ENCODE measurements at places on chromosomes 2 and 18. TPM values are rescaled to one million over a fixed set of nuclear protein-coding genes. Genes with fewer than 3 reads are reported as not detected.
A peak's percentile ranks its signal among the peaks of the same experiment; 100 is the strongest.

GRCh38 chr2:200509235-200509611 lies 645 bp downstream of the KCTD18 start:
- H3K4me3 ChIP-seq, result peak overlapping the region; percentile 93
- no peaks in the 10 kb centered on the region for H3K36me3 ChIP-seq
- H3K27me3 ChIP-seq, result no peaks in the 10 kb centered on the region

GRCh38 chr2:48018480-48018879 lies 112.2 kb upstream of the FBXO11 start:
- H3K4me1 ChIP-seq, result no peaks in the 10 kb centered on the region
- DNase-seq, result no peak
- no peak overlapping the region for H3K27ac ChIP-seq
- H3K4me3 ChIP-seq, result no peak overlapping the region

GRCh38 chr2:201900362-201900761 lies 94.0 kb downstream of the CDK15 start:
- H3K27ac ChIP-seq, result no peak overlapping the region
- H3K36me3 ChIP-seq, result no peaks in the 10 kb centered on the region
- no peak for DNase-seq

DNA sequence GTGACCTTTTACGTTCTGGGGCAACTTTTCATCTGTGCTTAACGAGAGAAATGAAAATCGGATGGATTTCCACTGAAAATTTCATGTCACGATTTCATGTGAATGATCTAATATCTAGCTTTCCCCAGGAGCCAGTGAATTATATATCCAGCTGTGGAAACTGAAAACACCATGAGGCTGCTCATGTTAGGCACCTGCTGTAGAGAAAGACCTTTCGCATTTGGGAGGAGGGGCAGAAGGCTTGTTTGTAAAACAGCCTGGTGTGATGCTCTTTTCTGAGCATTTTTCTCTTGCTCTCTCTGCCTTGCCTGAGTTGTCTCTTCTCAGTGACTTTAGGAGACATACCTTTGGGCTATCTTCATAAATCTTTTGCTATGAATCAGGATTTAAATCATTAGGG lies 84.6 kb upstream of the CYP1B1 start:
- H3K4me3 ChIP-seq, result no peak overlapping the region
- H3K27me3 ChIP-seq, result no peaks in the 10 kb centered on the region
- no peaks in the 10 kb centered on the region for H3K4me1 ChIP-seq
- H3K27ac ChIP-seq, result peak overlapping the region; percentile 79
- no peaks in the 10 kb centered on the region for H3K36me3 ChIP-seq

GRCh38 chr2:168355779-168356476 lies 100.1 kb upstream of the CERS6 start:
- no peak for DNase-seq
- peak overlapping the region; percentile 48 for H3K27ac ChIP-seq
- H3K4me1 ChIP-seq, result peaks cover 10% of the 10 kb centered on the region
- no peak overlapping the region for H3K4me3 ChIP-seq
- H3K36me3 ChIP-seq, result no peaks in the 10 kb centered on the region
- H3K27me3 ChIP-seq, result no peaks in the 10 kb centered on the region

- no peaks in the 10 kb centered on the region for H3K4me1 ChIP-seq
- H3K4me3 ChIP-seq, result no peak overlapping the region
- DNase-seq, result no peak
- no peaks in the 10 kb centered on the region for H3K27me3 ChIP-seq
- H3K27ac ChIP-seq, result no peak overlapping the region
These were observed 123.8 kb downstream of the NCKAP5 start for GRCh38 chr2:133444465-133444864.

DNA sequence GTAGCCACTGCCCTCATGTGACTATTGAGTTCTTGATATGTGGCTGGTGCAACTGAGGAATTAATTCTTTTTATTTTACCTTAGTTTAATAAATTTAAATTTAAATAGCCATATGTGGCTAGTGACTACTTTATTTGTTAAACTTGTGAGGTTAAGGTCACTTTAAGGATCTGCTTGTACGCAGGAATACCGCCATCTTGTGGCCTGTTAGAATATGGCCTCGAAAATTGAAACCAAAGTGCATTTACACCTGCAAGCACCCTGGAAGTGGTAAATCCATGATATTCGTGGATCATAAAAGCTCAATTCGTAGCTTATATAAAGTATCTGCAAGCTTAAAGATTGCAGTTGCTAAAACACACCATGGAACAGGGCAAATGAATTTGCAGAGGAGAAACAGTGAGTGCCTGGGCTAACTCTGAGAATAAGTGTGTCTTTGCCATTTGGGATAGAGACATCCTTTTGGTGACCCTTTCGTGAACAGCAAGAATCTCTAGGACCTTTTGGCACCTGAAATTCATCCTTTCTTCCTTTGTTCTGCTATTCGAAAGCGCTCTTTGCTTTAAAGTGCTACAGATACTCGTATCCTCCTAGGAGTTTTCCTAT lies 59.9 kb upstream of the REG3A start:
- no peaks in the 10 kb centered on the region for H3K4me1 ChIP-seq
- no peaks in the 10 kb centered on the region for H3K27me3 ChIP-seq
- no peak for DNase-seq
- no peak overlapping the region for H3K4me3 ChIP-seq

- H3K27ac ChIP-seq, result peak overlapping the region; percentile 88
- peak overlapping the region; percentile 28 for H3K4me3 ChIP-seq
- no peak for DNase-seq
- H3K4me1 ChIP-seq, result no peaks in the 10 kb centered on the region
- no peaks in the 10 kb centered on the region for H3K27me3 ChIP-seq
These were observed 36.8 kb upstream of the WIPF1 start for GRCh38 chr2:174634130-174635014.

- no peak for DNase-seq
These were observed 3.2 kb downstream of the METTL4 start for GRCh38 chr18:2568129-2568528.

DNA sequence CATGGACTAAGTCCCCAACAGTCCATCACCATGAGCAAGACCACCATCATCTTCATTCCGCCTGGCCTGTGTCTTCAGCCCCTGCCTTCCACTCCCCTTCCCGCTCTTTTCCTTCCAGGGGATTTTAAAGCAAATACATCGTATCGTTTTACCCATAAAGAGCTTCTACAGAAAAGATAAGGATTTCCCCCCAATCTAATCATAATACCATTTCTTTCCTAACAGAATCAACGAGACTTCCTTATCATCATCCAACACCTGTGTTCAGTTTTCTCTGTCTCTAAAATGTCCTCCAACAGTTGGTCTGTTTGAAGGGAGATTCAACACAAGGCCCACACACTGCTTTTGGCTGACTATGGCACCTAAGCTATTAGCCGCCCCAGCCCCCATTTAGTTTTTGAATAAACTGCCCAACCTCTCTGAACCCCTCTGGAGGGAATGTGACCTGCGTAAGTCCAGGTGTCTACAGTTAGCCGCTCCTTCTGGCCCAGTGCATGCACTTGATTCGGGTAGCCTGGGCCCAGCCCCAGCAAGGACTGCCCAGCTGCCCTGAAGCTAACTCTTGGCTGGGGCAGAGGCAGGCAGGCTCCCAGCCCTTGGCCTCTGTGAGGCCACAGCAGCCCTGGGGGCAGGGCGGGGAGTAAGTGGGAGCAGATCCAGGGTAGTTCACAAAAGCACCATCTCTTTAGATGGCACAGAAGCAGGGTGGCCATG lies 25.3 kb upstream of the SEMA4C start:
- H3K27ac ChIP-seq, result no peak overlapping the region
- DNase-seq, result no peak
- no peak overlapping the region for H3K4me3 ChIP-seq
- H3K36me3 ChIP-seq, result no peaks in the 10 kb centered on the region
- H3K4me1 ChIP-seq, result no peaks in the 10 kb centered on the region

- H3K36me3 ChIP-seq, result no peaks in the 10 kb centered on the region
- H3K27ac ChIP-seq, result no peak overlapping the region
- H3K4me1 ChIP-seq, result no peaks in the 10 kb centered on the region
- no peaks in the 10 kb centered on the region for H3K27me3 ChIP-seq
- no peak overlapping the region for H3K4me3 ChIP-seq
These were observed 11.5 kb upstream of the SLC35F5 start for GRCh38 chr2:113767811-113768460.

DES gene
- total RNA-seq, result 17.1 TPM

VWA3B gene
- not detected for total RNA-seq

DCDC2C gene
- total RNA-seq, result 0.48 TPM

KCNIP3 gene
- total RNA-seq, result 30.1 TPM

IL1RL1 gene
- 27.8 TPM for total RNA-seq

KCNG2 gene
- 0.66 TPM for total RNA-seq

All from breast epithelium (tissue), 4 donors.